ENCODE measurements at places on chromosomes 6 and 20.
A peak's percentile ranks its signal among the peaks of the same experiment; 100 is the strongest.

- DNase-seq = no peak
These were observed 8.9 kb downstream of the BPIFB1 start for GRCh38 chr20:33291830-33292355.

DNA sequence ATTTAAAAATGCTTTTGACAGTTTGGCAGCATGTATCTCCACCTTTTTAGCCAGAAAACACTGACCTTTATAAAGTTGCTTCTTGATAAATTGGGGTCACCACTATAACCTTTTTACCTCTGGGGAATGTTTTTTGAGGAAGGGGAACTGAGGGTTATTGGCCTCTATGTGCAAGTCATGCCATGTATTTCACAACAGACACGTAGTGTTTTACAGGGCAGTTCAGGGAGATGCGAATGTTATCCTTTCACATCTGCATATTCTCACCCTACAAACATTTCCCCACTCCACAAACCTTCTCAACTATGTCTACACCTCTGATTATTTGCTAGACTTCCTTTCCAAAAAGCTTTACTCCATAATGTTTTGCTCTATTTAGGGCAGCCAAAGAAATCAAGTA, 17.0 kb upstream of the SLA2 start:
- no peak for DNase-seq

GRCh38 chr6:148968771-148969602, 222.2 kb downstream of the UST start:
- DNase-seq = no peak

DNA sequence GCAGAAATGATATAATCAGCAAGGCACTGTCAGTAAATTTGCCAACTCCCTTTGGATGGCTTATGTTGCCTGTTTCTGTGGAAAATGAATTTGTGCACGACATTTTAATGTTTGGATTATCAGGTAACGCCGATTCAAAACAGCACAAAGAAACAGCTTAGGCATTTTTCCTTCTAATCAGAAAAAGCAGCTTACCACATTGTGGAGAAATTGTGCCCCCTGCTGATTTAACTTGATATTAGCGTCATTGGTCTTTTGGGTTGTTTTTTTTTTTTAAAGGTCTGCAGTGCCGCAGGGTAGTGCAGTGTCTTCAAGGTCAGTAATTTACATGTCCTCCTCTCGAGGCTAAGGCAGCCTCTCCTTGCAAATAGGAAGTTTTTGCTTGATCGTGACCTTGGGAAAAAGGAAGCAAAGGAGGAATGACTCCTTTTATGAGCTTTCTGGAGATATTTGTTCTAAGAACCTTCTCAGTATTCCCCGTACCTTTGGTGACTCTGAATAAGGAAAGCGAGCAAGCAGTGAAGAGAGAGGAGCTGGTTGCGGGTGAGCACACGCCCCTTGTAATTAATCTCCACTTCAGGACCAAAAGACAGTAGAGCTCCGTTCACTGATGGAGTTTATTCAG, 79.1 kb downstream of the ELOVL4 start:
- DNase-seq = peak; percentile 58

- no peak for DNase-seq
These were observed 49.0 kb upstream of the PAX1 start for GRCh38 chr20:21656308-21657067.

GRCh38 chr6:13445744-13446115, 41.7 kb downstream of the GFOD1 start:
- DNase-seq = no peak

GRCh38 chr6:139443231-139444112, 69.0 kb upstream of the CITED2 start:
- DNase-seq = no peak

DNA sequence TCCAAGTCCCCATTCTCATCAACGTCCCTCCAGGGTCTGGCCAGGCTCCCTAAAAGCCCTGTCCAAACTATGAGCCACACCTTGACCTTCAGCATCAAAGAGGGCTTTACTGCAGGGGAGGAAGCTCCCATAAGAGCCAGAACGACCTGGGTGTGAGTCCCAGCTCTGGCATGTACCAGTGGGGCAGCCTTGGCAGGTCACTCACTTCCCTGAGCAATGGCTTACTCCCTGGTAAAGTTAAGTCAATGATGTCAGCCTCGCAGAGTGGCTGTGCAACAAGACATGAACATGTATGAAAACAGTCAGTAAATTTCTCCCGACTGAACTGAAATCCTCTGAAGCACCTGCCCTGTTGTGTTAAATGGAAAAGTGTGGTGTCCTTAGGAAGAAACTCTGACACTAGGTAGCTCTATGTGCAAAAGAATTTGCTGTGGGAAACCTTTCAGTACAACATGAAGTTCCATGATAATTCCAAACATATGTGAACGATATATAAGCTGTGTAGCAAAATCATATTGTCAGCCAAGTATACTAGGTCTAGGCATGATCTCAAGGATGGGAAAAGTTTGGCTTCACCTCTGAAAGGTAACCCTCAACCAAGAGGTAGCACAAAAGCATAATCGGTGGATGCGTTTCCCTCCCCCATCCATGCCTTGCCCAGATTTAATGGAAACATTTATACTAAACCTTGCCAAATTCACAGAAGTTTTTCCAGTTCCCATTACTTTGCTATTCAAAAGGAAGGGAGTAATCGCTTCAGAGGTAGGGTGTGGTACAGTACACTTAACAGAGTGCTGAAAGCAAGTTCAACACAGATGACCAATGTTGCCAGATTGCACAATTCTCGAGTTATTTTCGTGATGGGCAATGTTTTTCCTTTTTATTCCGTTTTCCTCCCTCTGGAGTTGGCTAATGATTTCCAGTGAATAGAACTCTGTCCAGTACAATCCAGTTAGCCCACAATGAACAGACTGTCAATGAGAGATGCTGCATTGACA, 49.0 kb upstream of the RANBP9 start:
- DNase-seq = no peak

DNA sequence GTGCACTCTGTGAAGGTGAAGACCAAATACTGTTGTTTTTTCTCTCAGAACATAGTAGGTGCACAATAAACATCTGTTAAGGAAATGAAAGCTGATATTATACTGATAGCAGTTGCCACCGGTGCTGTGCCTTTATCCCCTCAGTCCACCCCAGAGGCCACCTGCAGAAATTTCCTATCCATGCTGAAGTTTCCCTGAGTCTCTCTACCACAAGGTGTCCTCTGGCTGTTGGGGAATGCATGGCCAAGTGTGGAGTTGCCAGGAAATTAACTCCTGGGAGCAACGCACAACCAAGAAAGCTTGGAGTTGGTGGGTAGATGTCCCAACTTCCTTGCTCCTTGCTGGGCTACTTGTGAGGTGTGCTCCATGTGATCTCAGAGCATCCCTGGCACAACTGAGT, 114.2 kb downstream of the LAMP5 start:
- no peak for DNase-seq

GRCh38 chr6:132764370-132764769, 6.7 kb upstream of the VNN2 start:
- DNase-seq = no peak

- DNase-seq = no peak
These were observed 265.0 kb upstream of the TAB2 start for GRCh38 chr6:149052350-149053106.

DNA sequence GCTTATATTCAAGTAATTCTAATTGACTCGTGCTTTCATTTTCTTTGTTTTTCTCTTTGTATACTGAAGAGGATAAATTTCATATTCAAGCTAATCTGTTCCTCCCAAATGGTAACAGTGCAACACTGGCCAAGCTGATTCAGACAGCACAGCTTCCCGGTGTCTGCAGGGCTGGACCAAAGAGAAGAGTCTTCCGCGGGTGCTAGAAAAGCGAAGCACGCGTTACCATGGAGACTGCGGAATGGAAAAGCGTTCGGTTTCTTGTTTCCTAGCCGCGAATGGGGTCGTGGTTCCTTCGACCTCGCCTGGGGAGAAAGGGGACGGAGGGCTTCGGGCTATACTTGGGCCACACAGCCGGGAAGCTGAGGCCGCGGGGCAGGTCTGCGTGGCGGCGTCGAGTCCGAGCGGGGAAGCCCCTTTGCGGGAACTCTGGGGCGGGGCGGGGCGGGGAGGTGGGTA, 6.2 kb upstream of the ZNF311 start:
- DNase-seq = peak; percentile 83

DNA sequence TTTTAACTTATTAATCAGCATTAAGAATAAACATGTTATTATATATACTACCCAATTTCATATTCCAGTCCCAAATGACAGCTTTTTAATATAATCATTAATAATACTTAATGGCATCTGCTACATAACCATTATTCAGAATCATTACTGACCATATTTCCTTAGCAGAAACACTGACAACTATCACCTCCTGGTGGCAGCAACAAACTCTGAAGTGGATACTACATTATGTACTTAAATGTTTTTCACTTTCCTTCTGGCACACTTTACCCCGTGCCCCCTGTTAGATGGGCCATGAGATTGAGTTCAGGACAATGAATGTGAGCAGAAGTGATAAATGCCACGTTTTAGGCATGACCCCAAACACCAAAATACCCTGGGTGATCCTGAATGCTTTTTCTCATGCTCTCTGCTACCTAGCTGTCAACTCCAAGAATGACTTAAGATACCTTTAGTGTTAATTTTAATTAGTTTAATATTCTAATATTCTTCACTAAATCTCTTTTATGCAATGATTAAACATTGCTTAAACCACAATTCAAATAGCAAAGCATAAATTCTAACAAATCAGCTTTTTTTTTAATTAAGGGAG, 77.1 kb downstream of the LMBRD1 start:
- no peak for DNase-seq

DNA sequence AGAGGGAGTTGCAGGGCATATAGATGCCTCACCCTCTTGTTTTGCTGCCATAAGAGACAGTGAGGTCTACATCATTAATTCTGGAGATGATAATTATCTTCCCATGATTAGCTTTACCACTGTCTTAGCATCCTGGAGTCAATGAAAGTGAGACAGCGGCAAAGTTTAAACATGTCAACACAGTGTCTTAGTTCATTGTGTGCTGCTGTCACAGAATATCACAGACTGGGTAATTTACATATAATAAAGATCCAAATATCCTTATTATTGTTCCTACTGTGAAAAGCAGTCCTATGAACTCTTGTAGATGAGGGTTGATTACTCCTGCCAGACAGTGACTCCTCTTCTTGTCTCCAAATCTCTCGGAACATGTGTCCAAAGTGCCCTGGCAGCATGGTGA, 658.6 kb upstream of the ADGRB3 start:
- DNase-seq = no peak

DNA sequence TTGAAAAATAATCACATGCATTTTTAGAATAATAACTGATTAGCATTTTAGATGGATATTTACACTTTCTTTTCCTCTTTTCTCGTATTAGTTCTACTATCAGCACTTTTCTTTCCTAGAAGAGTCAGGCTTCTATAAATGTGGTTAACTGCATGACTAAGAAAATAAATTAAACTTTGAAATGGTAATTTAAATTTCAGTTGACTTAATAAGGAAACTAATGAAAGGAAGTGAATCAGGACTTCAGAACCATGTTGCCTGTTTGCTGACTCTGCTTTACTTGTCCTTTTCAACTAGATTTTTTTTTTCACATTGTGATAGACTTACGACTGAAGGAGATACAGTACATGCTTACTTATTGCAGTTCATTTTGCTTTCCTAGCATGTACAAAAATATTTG, 1258.2 kb upstream of the EYS start:
- DNase-seq = no peak

DNA sequence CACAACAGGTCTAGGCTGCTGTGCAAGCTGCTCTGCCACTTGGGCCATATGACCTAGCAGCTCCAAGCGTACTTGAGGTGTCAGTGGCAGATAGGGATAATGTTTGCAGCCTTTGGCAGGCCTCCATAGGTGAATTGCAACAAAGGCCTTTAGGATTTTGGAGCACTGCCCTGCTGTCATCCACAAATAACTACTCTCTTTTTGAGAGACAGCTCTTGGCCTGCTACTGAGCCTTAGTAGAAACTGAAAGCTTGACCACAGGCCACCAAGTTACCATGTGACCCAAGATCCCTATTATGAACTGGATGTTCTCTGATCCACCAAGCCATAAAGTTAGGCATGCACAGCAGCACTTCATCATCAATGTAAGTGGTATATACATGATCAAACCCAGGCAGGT, 29.9 kb downstream of the FBXO30 start:
- DNase-seq = no peak

DNA sequence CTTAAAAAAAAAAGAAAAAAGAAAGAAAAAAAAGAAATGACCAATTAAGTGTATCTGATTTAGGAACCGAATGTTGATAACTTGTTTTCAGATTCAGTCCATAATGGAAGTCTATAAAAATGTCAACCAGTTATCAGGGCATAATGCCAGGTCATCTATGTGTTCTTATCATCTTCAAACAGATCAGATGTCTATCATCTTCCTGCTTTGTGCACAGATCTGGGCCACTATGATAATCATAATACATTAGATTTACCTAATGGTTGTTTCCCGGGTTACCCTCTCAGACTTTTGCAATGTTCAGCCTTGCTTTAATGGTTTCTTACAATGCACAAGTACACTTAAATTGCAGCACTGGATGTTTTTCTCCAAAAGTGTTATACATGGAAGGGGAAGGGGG, 100.6 kb downstream of the NKAIN2 start:
- no peak for DNase-seq

DNA sequence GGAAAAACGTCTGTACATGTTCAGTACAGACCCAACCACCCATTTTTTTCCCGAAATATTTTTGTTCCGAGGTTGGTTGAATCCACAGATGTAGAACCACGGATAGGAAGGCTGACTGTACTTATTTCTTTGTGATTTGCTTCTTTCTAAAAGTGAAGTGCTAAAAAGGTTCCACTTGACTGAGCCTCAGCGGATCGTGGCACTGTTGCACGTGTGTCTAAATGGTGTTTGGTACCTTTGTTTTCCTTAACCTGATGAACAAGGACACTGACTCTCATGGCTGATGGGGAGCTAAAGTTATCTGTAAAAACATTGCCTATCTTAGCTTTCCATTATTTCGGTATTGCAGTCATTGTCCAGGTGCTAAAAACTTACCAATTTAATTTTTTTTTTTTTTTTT, 6.2 kb downstream of the BPHL start:
- no peak for DNase-seq

DNA sequence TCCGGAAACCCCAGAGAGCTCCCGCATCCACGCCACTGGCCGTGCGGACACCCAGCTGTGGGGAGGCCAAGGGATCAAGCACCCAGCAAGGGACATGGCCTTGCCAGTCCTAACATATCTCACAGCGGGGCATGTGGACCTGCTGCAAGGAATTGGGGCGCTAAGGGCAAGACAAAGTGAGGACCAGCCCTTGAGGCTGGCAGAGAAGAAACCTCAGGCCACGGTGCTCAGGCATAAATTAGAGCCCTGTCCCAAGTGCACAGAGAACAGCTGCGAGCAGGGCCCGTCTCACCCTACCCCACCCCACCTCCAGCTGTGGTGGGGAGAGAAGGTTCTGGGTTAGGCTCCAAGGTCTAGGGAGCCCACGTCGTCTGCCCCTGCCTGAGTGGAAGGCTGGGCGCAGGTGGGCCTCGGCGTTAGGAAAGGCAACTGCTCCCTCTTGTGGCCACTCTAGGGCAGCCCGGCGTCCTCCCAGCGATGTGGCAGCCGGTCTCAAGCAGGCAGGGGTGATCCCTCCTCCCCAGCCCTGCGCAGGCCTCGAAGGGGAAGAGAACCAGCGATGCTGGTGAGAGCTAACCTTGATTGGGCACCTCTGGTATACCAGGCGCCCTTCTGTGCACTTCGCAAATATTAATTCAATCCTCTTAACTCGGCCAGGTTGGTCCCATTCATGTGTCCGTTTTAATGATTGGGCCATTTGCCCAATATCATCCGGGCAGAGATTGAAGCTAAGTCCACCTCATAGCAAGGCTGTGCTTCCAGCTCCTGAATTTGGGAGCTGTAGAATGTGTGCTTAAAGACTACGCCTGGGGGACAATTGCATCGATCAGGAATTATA, 235.8 kb downstream of the NFATC2 start:
- DNase-seq = peak; percentile 68

- DNase-seq = no peak
These were observed 123.9 kb downstream of the WDR27 start for GRCh38 chr6:169577974-169578373.

Data from NCI-H2227 treated with DMSO at 0.1 percent for 48 hours (cell line).